Bronchial epithelial cell (primary cell): ENCODE measurements at places on chromosomes 1 and 21.
A peak's percentile ranks its signal among the peaks of the same experiment; 100 is the strongest.

DNA sequence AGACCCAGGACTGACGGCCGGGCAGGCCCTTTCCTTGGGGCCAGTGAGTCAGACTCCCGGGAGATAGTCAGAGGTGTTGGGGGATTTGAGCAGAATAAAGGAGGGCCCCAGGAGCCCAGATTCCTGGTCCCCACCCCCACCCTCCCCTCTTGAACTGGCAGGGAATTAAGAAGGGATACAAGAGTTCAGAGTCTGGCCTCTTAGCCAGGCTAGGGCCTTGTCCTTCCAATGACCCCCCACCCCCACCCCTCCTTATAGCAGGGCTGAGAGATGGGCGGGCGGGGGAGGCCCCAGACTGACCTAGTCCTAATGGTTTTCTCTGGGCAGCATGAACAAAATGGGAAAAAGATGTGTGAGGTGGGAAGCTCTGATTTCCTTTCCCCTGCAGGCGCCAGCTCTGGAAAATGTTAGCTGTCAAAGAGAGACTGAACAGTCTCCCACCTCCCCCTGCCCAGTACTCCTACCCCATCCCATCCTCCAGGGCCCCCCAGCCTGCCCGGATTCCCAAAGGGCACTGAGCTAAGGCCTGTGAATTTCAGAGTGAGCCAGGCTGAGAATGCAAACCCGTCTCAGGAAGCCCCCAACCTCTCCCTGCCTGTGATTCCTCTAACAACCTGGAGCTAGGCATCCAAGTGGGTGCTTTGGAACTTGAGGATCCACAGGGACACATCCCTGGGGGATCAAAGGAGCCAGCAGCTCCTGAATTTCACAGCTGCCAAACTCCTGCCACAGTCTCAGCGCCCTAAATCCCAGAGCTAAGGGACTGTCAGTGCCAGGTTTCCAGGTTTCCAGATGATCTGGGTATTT is 5.8 kb upstream of the CRABP2 start:
- no peak for DNase-seq

DNA sequence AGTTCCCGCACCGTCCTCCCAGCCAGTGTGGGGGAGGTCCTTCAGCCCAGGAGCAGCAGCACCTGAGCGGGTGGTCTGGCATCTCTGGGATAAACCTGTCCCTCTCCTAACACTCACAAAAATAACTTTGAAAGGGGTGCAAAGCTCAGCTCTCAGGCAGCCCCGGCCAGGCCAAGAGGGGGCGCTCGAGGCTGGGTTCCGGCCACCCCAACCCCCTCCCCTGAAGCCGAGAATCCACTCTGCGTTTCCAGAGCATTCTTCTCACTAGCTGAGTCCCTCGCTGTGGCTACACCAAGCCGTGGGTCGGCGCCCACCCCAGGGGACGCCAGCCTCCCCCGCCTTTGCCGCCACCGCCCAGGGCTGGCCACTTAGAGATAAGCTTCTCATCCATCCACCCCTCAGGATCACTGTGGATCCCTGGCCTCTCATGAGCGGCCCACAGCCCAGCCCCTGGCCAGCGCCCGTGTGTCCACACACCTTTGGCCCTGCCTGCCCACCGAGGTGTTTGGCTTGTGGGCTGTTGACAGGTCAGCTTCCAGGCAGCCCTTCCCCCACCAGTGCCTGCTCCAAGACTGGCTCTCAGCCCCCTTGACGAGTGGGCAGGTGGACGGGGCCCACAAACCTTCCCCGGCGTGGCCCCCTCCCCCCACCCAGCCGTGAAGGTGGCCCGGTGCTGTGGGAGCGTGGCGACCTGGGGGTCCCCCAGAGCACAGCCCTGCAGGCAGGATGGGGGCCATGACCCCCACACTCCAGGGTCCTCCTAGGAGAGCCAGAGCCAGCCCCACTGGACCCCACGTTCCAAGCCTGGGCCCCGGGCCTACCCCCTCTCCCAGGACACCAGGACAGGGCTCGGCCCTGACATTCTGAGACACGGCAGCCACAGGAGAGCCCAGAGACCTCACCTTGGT is 1.9 kb downstream of the FTCD start:
- DNase-seq: no peak

DNA sequence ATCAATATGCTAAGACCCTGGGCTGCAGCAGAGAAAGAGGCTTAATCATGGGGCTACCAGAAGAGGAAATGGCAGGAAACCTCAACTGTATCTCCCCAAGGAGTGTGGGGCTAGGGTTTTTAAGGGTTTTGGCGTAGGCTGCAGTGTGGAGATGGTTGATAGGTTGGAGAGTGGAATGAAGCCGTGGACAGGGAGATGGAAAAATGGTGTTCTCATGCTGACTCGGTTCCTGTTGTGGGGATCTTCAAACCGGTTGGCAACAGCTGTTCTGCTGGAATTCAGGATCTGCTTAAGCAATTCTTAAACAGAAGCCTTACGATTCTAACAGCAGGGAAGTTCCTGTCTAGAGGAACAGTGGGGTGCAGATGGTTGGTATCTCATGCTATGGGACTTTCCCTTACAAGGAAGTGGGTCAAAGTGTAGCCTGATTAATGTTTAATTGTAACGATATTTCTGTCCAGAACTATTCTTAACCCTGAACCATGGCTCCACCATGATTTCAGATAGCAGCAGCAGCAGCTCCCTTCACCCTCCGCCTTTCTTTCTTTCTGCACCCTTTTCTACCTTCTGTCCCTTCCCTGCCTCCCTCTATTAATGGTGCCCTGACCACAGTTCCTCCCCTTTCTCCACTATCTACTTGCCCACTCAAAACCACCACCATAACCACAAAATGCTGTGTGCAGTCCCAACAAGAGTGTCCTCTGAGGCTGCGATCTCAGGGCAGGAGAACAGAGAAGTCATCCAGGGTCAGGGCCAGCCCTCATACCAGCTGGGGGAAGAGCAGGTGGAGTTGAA is 30.8 kb downstream of the RSPH1 start:
- peak; percentile 43 for DNase-seq

- no peak for DNase-seq
These were observed 1316.8 kb upstream of the B3GALT2 start for GRCh38 chr1:194503209-194503608.

GRCh38 chr21:41147096-41147978 is 20.6 kb upstream of the BACE2 start:
- no peak for DNase-seq

DNA sequence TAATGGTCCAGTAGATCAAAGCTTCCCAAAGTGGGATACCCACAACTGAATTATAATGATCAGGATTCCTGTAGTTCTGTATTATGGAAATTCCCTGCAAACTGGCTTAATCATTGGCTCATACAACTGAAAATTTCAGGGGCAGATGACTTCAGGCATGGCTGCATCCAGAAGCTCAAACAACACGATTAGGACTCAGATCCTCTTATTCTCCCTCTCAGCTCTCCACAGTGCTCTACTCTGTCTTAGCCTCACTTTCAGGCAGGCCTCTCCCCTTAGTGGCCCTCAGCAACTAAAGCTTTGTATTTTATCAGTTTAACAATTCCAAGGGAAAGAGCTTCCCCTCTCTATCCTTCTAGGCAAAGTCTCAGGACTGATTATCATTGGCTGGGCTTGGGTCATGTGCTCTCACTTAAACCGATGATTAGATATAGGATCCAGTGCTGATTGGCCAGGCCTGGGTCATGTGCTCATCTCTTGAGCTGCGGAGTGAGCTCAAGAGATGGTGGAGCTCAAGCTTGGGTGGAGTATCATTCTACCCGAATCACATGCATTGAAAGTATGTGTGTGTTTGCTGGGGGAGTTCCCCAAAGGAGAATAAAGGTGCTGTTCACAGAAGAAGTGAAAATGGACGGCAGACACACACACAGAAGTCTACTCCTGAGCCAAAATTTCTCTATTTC is 57.9 kb upstream of the RUNX3 start:
- no peak for DNase-seq

GRCh38 chr1:64894438-64895196 is 71.7 kb downstream of the JAK1 start:
- no peak for DNase-seq

DNA sequence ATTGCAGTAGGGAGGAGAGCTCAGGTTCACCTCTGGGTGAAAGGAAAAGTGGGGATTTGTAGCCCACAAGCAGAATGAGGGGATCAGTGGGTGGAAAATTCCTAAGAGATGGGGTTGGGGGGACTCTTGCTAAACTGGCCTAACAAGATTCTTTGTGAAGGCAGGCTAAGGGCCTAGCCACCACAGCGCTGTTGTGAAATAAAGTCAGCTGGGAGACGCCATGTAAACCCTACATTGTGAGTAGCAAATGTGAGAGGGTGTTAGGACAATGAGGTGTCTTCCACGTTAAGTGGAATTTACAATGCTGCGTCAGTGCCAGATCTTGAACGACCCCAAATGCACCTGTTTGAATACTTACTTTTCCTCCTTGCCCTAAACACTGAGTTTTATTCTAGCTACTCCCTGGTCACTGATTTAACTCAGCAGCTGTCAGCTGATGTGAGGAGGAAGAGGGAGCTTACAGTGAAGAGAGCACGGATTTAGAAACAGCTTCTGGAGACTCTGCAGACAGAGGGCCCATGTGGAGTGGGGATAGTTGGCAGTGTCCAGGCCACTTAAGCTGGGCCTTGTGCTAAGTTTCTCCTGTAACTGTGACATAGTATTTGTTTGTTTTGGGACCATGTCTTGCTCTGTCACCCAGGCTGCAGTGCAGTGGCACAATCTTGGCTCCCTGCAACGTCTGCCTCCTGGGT is 17.3 kb downstream of the PDPN start:
- DNase-seq: peak; percentile 65

DNA sequence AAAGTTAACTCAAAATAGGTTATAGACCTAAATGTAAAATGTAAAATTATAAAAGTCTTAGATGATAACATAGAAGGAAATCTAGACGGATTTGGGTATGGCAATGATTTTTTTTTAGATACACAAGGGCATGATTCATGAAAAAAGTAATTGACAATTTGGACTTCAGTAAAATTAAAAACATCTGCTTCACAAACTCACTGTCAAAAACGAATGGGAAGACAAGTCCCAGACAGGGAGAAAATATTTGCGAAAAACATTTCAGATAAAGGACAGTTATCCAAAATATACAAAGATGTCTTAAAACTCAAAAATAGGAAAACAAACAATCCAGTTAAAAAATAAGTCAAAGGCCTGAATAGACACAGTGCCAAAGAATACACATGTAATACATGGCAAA is 9.7 kb upstream of the PTGS2 start:
- DNase-seq: no peak

GRCh38 chr21:25563361-25564116 is 43.7 kb downstream of the MRPL39 start:
- no peak for DNase-seq

DNA sequence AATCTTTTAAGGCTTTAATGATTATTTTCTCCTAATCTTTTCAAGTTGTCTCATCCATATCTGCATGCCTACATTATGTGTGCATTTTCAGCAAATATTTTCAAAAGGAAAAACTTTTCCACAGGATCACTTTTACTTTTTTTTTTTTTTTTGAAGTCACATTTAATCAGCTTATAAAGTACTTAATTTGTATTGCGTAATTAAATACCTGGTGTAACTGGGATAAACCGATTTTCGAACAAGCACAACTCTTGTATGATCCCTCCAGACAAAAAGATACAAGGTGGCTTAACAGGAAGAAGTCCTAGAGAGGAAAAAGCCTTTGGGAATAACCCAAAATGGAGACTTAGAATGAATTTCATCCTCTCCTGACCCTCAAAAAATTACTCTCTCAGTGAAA is 1.3 kb upstream of the ATP6V1G3 start:
- no peak for DNase-seq
